ENCODE measurements at places on chromosomes 2 and 18.

- DNase-seq: no peak
Observed at GRCh38 chr18:78912336-78912735, 67.3 kb upstream of the SALL3 start.

- no peak for DNase-seq
Observed at GRCh38 chr2:20677301-20678085, 10.5 kb downstream of the GDF7 start.

- no peak for DNase-seq
Observed at GRCh38 chr18:23103449-23103848, 31.8 kb upstream of the CABLES1 start.

DNA sequence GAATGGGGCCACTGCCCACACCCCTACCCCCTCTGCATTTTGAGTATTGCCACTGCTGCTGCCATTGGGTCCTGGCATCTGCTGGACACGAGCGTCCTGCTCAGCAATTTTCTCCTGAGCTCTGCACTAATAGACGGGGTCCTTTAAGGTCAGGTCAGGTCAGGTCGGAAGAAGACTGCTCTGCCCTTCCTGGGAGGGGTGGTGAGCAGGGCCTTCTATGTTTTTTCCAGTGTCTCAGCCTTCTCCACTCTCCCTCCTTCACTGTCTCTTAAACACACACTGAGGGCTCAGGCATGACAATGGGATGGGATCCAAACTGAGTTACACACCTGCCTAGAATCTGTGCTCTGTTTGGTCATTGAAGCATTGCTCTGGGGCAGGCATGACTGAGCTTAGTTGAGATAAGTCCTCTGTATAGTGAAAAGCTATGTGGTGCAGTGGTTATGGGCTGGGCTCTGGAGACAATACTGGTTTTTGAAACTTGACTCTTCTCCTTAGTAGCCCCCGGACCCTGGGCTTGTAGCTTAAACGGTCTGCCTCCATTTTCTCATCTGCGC, 10.6 kb downstream of the MYO1B start:
- no peak for DNase-seq

- DNase-seq: no peak
Observed at GRCh38 chr2:113054066-113054465, 1.4 kb upstream of the IL36B start.

DNA sequence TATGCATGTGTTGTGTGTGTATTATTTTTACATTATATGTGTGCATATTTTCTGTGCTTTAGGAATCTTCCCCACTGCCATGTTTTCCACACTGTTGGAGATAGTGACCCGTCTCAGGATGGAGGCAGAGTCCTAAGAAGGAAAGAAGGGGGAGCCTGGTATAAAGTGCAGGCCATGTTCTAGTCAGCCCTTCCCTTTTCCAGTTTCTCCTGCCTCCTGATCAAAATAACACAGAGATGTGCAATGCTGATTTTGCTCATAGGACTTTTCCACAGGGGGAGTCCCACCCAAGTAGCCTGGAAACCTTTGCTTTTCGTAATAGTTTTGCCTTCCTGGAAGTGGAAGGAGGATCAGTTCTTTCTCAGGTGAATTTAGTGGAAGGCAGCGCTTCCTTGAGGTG, 72.8 kb upstream of the FAM237A start:
- no peak for DNase-seq

DNA sequence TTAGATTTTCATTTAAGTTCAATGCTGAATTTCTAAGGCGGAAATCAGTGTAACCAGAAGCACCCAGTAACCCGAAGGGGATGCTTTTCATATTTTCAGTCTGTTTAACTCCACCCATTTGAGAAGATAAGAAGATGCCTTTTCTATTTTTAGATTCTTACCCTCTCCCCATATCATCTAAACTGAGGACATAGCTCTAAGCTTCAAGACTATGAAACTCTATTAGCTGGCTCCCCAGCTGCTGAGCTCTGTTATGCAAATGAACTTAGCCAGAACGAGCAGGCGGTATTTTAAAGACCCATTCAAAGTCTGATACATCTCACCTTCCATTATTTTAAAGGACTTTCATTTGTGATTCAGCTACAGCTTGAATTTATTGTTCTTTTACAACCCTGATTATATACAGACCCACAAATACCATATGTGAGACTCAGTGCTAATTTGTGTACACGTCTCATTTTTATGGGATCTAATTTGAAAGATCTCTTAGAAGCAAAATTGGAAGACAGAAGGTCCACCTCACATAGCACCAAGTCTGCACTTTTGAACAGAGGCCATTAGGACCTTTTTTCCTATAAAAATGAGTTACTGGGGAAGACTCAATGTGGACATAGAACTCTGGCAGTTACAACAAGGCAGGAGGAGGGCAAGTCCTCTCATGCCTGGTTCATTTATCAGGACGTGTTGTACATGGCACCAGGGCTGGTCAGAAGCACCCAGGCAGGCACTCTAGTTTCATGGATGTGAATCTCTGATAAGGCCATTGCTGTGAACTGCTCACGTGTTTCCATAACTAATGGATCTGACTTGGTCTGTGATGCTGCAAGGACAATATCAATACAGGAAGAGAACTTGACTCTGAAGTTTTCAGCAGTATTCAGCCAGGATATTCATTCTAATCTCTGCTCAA, 16.3 kb downstream of the CDC42EP3 start:
- DNase-seq: no peak
